Fibroblast of lung (primary cell): ENCODE measurements at places on chromosomes 6 and 20.

DNA sequence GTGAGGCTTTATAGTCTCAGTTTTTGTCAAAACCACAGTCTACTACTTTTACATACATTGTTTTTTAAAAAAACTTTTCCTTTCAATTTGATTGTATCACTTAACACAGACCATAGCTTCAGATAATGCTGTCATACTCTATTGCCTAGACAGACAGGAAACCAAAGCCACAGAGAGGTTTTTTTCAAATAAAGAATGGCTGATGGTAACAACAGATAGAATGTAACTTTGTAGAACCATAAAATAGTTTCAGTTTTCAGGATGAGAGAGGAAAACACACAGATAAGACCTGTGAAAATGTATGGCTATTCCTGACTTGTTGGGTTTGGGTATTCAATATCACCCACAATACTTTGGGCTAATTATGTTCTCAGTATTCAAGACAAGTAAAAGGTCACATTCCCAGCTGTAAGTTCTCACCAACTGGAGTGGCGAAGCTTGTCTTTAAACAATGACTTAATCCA, 94.0 kb downstream of the ADGRG6 start:
- H3K4me3 ChIP-seq: no peak overlapping the region
- H3K36me3 ChIP-seq: no peaks in the 10 kb centered on the region
- H3K27ac ChIP-seq: no peak overlapping the region
- peaks cover 4% of the 10 kb centered on the region for H3K4me1 ChIP-seq
- H3K27me3 ChIP-seq: no peaks in the 10 kb centered on the region
- DNase-seq: peak; percentile 70

GRCh38 chr6:149840345-149841075, 23.6 kb downstream of the LRP11 start:
- no peaks in the 10 kb centered on the region for H3K27me3 ChIP-seq
- H3K4me3 ChIP-seq: no peak overlapping the region
- peaks cover 18% of the 10 kb centered on the region for H3K4me1 ChIP-seq
- H3K36me3 ChIP-seq: peaks cover 5% of the 10 kb centered on the region

DNA sequence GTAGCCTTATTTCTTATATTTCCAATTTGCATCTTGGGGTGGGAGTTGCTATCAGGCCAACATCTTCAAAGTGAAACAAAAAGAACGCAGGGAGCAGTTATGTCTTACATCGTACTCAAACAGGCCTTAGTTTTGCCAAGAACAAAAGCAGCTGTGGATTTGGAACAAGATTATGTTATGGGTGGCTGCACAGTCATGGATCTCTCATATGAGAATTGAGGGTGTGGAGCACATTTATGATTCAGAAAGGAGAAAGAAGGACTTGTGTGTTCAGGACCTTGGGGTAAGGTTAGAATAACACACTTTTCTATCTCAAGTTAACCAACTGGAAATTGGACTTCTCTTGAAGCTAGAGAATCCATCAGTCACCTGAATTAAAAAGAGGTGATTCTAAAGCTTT, 259.9 kb downstream of the FOXA2 start:
- H3K27me3 ChIP-seq: no peaks in the 10 kb centered on the region
- H3K27ac ChIP-seq: no peak overlapping the region
- no peak overlapping the region for H3K4me3 ChIP-seq
- H3K36me3 ChIP-seq: no peaks in the 10 kb centered on the region
- DNase-seq: no peak
- H3K4me1 ChIP-seq: no peaks in the 10 kb centered on the region

DNA sequence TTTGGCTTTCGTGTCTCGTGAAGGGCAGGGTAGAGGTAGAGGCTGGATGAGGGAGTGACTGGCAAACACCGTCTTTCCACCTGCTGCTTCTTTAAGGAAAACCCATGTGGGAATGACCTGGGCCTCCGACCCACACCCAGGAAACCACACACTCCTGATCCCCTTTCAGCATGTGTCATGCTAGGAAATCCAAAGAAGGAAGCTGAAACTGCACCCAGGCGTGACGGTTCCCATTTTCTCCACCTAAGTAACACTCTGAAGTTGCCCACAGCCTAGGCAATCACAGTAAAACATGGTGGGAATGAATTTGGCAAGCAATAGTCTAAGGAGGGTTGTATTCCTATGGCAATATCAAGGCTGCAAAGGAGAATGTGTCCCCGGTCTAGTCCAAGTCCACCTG, 538.4 kb upstream of the NOX3 start:
- H3K36me3 ChIP-seq: no peaks in the 10 kb centered on the region
- DNase-seq: no peak
- no peak overlapping the region for H3K4me3 ChIP-seq
- no peaks in the 10 kb centered on the region for H3K27me3 ChIP-seq
- no peaks in the 10 kb centered on the region for H3K4me1 ChIP-seq

DNA sequence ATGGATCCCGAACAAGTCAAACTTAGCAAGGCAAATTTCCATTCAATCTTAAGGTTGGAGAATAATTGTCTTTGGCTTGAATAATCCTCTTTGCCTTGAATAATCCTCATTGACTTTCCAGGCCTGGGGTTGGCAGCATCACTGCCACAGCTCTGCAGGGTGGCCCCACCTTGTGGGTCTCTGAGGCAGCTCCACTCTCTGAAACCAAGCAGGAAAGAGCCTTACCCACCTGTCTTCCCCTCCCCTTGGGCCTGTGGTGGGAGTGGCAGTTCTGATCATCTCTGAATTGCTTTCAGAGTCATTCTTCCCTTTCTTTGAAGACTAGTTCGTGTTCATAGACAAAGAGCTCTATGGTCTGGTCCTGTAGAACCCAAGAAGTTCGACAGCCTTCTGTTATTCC, 47.5 kb downstream of the KCNQ5 start:
- no peak overlapping the region for H3K4me3 ChIP-seq
- H3K27me3 ChIP-seq: no peaks in the 10 kb centered on the region
- no peaks in the 10 kb centered on the region for H3K36me3 ChIP-seq
- H3K4me1 ChIP-seq: no peaks in the 10 kb centered on the region
- no peak overlapping the region for H3K27ac ChIP-seq

GRCh38 chr6:1613688-1614447, 4.2 kb downstream of the FOXC1 start:
- peak overlapping the region; percentile 27 for H3K27ac ChIP-seq
- peaks cover 5% of the 10 kb centered on the region for H3K27me3 ChIP-seq
- no peaks in the 10 kb centered on the region for H3K36me3 ChIP-seq
- H3K4me1 ChIP-seq: no peaks in the 10 kb centered on the region
- H3K4me3 ChIP-seq: peak overlapping the region; percentile 67

DNA sequence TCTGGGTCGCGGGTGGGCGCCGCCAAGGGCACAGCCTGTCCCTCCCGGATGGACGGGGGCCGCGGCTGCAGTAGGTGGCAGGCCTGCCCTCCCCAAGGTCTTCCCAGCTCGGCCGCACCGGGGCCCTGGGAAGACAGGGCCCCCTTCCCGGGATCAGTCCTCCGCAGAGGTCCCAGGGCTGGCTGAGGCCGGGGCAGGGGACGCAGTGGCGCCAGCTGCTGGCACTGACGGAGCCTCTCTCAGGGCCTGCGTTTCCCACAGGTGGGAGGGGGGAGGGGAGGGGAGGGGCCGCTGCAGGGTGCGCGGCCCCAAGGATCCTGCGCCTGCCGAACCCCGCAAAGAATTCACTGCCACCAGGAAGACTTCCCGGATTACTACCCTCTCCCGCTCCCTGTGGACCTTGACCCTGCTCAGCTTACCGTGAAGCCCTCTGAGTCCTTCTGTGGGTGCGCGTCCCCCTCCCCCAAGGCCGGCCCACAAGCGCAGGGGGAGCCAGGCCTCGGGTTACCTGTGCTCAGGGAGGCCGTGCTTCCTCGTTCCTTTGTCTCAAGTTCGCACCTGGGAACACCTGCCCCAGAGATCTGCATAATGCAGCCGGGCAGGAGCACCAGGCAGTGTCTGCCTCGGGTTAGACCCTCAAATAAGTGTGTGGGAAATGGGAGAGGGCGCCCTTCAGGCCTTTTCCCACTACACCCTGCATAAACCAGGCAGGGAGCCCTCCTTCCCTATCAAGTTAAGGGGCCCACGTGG, 5.1 kb downstream of the LZTS3 start:
- H3K4me3 ChIP-seq: no peak overlapping the region
- peaks cover 14% of the 10 kb centered on the region for H3K27me3 ChIP-seq
- H3K36me3 ChIP-seq: no peaks in the 10 kb centered on the region
- H3K27ac ChIP-seq: no peak overlapping the region
